LHCN-M2 (cell line): ENCODE measurements at places on chromosomes 7 and 10. TPM values are rescaled to one million over a fixed set of nuclear protein-coding genes. Genes with fewer than 3 reads are reported as not detected.
A peak's percentile ranks its signal among the peaks of the same experiment; 100 is the strongest.

CALN1 gene
- not detected in 2 replicates for total RNA-seq

- peak; percentile 90 for DNase-seq
These were observed 784 bp upstream of the SERPINE1 start for GRCh38 chr7:101125989-101126650.

DNA sequence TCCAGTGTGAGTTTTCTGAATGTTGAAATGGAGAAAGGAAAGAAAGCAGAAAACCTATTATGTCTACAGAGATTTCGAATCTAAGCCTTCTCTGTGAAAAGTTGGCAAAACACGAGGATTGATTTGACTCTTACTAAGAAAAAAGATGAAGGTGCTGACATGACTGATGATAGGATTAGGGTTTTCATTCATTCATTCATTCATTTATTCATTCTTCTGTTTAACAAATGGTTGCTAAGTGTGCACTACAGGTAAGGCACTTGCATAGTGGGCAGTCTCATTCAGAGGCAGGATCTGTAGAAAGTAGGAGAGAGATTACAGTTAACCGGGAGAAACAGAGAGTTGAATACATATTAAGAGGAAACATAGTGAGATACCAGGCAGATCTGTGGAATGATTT, 137.1 kb downstream of the ZNF365 start:
- DNase-seq, result no peak

CTNNA3 gene
- 0.06 and 0.19 TPM in 2 replicates for total RNA-seq

- peak; percentile 14 for DNase-seq
These were observed 13.9 kb downstream of the KLHDC10 start for GRCh38 chr7:130084037-130084875.

MRLN gene
- not detected in 2 replicates for total RNA-seq

- no peak for DNase-seq
These were observed 207.0 kb downstream of the ANK3 start for GRCh38 chr10:60182691-60183090.

- peak; percentile 69 for DNase-seq
These were observed 19.1 kb downstream of the MCMBP start for GRCh38 chr10:119853574-119853973.

- no peak for DNase-seq
These were observed 974.5 kb downstream of the LRMDA start for GRCh38 chr10:76405922-76406321.

DNA sequence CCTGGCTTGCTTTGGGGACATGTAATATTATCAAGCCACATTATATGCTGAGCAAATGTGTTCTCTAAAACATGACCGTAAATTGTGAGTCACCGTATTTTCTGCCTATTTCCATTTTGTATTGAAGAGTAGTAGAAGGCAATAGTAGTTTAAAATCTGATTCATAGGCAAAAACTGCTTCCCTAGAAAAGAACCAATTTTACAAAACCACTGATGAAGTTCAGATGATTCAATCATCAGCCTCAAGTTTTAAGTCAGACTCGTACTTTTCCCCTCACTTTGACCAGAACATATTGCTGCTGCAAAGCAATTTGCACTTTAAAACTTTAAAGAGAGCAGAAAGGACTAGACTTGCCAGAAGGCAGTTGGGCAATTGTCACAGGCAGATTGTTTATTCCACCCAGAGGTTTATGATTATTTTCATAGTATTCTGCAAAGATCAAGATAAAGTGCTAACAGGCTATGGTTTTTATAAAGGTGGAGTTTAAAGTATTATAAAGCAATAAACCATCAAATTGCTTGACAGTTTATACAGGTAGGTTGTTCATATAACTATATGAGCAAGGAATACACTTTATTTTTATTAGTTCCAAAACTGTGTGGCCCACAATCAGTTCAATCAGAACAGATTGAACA, 168.2 kb downstream of the ETV1 start:
- DNase-seq, result peak; percentile 59

GPR15LG gene
- total RNA-seq, result not detected in 2 replicates

DKK1 gene
- 80.0 and 108 TPM in 2 replicates for total RNA-seq

WIPF3 gene
- not detected in 2 replicates for total RNA-seq

DNA sequence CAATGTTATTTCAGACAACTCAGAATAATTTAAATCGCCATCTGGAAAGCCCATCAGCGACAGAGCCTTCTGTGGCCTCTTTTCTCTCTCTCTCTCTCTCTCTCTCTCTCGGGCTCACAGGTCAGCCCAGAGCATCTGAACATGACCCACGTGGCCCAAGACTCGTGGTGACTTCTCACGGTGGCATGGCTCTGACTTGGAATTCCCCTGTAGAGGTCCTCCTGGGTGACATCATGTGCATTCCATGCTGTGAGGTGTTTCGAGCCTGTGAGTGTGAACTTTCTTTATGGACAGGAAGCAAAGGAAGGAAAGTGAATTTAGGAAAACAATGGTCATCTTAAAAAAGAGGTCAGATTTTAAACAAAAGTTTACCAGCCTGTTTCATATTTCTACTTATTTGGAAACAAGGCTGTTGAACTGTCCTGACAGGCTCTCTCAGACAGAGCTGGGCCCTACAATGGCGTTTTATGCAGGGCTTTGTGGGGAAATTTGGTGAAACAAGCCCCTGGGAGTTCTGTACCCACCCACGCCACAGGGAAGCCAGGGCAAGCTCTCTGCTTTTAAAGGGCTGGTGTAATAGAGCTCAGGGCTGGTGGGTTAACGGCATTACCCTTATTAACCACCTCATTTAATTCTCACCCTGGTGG, 359.7 kb upstream of the ZNF32 start:
- DNase-seq, result no peak

DNA sequence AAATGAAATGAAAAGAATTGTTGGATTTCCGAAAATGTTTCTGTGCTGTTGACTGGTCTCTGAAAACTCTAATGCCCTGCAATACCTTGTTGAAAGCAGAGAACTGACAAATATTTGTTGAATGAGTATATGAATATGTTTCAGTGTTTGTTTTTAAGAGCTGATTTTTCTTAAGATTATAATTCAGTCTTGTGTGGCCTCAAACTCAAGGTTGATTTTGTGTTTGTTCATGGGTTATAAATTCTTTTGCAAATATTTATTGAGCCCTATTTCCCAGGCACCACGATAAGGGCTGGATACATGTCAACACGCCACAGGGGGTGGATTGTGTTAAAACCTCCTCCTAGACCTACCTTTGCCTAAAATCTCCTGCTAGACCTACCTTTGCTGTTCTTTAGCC, 203.9 kb upstream of the PLPP4 start:
- DNase-seq, result no peak

ABCA13 gene
- 2.9 and 3.4 TPM in 2 replicates for total RNA-seq

GRCh38 chr7:36058020-36058592, 94.9 kb upstream of the EEPD1 start:
- no peak for DNase-seq
